ENCODE measurements at places on chromosomes 1 and 21. TPM values are rescaled to one million over a fixed set of nuclear protein-coding genes. Genes with fewer than 3 reads are reported as not detected.

Gene TSEN15
- 34.0 TPM for total RNA-seq

Gene LCE1A
- total RNA-seq = not detected

Gene RIPPLY3
- not detected for total RNA-seq

DNA sequence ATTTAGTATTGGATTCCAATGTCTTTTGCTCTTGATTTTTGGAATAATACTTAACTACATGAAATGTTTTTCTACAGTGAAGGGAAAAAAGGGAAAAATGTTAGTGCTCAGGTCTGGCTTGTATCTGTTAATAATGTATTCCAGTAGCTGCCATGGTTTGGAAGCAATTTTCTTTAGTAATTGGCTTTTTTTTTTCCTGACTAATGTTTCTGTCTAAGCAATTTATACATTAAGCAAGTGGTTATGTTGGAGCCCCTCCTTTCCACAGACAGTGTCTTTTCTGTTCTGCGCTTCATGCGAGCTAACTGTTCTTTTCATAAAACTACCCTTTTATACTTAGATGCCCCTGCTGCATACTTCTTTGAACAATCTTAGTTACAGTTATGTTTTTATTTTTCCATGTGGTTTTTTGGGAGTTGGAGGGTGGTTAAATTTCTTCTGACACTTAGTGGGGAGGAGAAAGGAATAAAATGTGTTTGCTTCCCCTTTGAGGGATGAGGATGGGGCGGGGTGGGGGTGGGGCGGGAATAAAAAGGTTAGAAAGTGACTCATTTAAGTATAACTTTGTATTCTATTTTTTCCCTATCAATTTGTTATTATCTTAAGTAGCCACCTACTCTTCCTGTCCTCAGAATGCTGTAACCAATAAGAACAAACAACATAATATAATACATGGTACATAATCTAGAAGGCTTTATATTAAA lies 83.1 kb downstream of the CLIC4 start:
- DNase-seq = no peak

DNA sequence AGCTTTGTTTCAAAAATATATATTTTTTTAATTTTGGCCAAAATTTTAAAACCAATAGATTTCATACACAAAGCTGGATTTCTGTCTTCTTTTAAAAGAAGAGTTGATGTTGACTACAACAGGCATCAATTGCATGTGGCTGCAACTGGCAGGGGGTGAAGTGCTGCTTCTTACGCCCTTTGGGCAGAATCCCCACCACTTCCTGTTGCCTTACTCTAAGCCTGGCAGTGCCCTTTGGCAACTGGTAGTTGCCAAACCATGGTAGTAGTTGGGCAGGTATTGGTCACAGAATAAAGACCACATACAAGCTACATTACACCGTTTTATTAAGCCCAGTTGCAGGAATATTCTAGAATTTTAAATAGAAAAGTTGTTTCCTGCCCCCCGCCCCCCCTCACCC lies 17.0 kb downstream of the LAMC2 start:
- DNase-seq = no peak
